ENCODE measurements at places on chromosomes 1 and 21. TPM values are rescaled to one million over a fixed set of nuclear protein-coding genes. Genes with fewer than 3 reads are reported as not detected.

Gene NHLH1
- 0.58 TPM for polyA plus RNA-seq

Gene DARS2
- polyA plus RNA-seq: 24.7 TPM

Gene SFN
- 1.0 TPM for polyA plus RNA-seq

Gene RAB25
- 67.6 TPM for polyA plus RNA-seq

- no peak overlapping the region for H3K4me3 ChIP-seq
- H3K27me3 ChIP-seq: peaks cover 40% of the 10 kb centered on the region
- H3K36me3 ChIP-seq: no peaks in the 10 kb centered on the region
- H3K4me1 ChIP-seq: no peaks in the 10 kb centered on the region
- no peak for DNase-seq
- no peak overlapping the region for H3K27ac ChIP-seq
Observed at GRCh38 chr1:3380469-3380868, 74.0 kb upstream of the ARHGEF16 start.

- H3K27ac ChIP-seq: no peak overlapping the region
- H3K4me3 ChIP-seq: no peak overlapping the region
- no peaks in the 10 kb centered on the region for H3K27me3 ChIP-seq
Observed at GRCh38 chr1:244757091-244757939, 78.1 kb upstream of the COX20 start.

DNA sequence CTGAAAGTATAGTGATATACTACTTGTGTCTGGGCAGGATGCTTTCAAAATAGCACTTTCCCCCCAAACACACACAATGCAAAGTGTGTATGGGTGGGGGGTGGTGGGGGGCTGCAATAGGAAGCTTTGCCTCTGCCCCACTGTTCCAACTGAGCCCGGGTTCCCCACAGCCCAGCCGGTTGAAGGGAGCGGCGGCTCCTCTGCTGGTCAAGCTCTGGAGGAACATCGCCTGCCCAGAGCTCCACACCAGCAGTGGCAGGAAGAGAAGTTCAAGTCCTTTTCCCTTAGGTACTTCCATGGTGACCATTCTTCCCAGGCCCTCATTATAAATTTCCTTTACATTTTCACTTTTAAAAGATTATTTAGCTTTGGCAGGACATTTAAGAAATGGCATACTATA, 74.9 kb downstream of the CAPZB start:
- no peak overlapping the region for H3K27ac ChIP-seq
- H3K27me3 ChIP-seq: no peaks in the 10 kb centered on the region
- H3K4me1 ChIP-seq: peaks cover 15% of the 10 kb centered on the region
- no peaks in the 10 kb centered on the region for H3K36me3 ChIP-seq

GRCh38 chr1:217253985-217254384, 376.9 kb downstream of the GPATCH2 start:
- H3K36me3 ChIP-seq: no peaks in the 10 kb centered on the region
- DNase-seq: no peak
- no peak overlapping the region for H3K27ac ChIP-seq
- no peaks in the 10 kb centered on the region for H3K4me1 ChIP-seq
- no peak overlapping the region for H3K4me3 ChIP-seq

GRCh38 chr21:25967181-25967900, 203.2 kb downstream of the APP start:
- H3K4me3 ChIP-seq: no peak overlapping the region
- no peaks in the 10 kb centered on the region for H3K36me3 ChIP-seq
- no peak for DNase-seq
- H3K27me3 ChIP-seq: no peaks in the 10 kb centered on the region

DNA sequence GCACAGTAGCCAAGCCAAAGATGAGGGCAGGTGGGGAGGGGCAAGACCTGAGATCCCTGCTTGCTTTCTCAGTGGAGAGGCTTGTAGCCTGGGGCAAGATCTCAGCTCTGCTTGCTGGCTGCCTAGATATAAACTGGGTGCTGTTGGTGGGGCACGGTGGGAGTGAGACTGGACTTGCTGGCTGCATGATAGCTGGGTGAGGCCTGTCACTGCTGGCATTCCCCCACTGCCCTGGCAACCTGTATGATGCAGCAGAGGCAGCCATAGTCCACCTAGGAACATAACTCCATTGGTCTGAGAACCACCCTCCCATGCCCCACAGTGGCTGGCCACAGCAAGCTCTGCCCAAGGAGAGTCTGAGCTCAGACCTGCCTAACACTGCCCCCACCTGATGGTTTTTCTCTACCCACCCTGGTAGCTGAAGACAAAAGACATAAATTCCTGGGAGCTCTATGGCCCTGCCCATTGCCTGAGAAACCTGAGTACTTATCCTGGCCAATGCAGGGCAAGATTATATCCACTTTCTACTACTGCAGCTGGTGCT, 261.9 kb upstream of the DEPDC1 start:
- H3K4me3 ChIP-seq: no peak overlapping the region
- H3K27me3 ChIP-seq: no peaks in the 10 kb centered on the region
- peak; percentile 28 for DNase-seq
- no peaks in the 10 kb centered on the region for H3K36me3 ChIP-seq
- H3K4me1 ChIP-seq: no peaks in the 10 kb centered on the region

- no peaks in the 10 kb centered on the region for H3K36me3 ChIP-seq
- no peaks in the 10 kb centered on the region for H3K4me1 ChIP-seq
- H3K27me3 ChIP-seq: no peaks in the 10 kb centered on the region
- no peak for DNase-seq
Observed at GRCh38 chr1:9440763-9441194, 98.5 kb upstream of the SLC25A33 start.
